ENCODE measurements at places on chromosomes 4 and X.
A peak's percentile ranks its signal among the peaks of the same experiment; 100 is the strongest.

DNA sequence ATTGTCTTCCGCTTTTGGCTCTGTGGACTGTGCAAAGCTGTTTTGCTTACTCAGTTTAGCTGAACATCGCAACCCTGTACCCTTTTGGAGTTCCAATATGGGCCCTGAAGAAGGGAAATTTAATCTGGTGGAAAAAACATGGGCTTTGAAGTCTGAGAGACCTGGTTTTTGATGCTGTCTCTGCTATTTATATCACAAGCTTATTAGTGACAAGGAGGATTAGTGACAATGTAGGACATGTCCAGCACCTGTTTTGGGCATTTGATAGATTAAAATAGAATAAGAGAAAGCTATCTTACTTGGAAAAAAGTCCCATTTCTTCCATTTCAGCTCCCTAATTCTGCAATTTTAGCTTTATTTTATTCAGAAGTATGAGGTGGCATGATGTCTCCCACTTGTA lies 417.3 kb downstream of the SPRY1 start:
- no peak for DNase-seq

DNA sequence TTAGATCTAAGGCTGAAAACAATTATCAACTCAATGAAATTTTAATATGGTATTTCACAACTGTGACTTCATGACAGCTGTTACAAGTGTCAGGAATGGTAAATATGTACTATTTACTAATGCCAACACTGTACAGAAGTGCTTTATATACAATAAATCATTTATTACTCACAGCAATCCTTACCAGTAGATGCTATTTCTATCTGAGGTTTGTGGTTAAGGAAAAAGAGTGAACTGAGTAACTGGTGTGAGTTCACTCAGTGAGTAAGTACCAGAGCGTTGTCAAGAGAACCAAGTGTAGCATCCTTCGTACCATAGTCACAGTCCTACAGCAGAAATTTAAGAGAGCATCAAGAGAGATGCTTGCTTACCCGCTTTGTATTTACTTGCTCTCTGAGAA lies 23.3 kb downstream of the MTHFD2L start:
- no peak for DNase-seq

- DNase-seq: no peak
Measured at GRCh38 chrX:120857240-120857639, 18.4 kb downstream of the CT47B1 start.

GRCh38 chr4:18022572-18023050 lies 1.1 kb upstream of the LCORL start:
- no peak for DNase-seq

GRCh38 chrX:104113222-104113965 lies 1.1 kb downstream of the ZCCHC18 start:
- peak; percentile 2 for DNase-seq

- DNase-seq: no peak
Measured at GRCh38 chr4:27616166-27616565, 755.5 kb downstream of the STIM2 start.

GRCh38 chr4:99323756-99324155 lies 2.6 kb upstream of the ADH1B start:
- no peak for DNase-seq

DNA sequence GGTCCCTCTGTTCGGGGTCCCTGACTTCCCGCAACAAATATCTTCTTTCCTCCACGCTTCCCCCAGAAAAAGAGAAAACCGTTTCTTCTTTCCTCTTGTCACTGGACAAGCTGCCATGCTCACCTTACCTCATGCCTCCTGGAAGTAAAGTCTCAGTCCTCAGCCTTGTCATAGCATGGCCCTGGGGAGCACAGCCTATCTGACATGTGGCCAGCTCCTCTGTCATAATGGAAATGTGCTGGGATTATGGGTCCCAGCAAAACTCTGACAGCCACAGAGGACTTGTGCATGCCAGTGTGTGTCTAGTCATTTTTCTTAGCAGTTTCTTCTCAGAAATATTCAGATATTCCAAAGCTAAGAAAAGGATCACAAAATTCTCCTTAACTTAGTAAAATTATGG lies 122.4 kb downstream of the AASDH start:
- DNase-seq: no peak

GRCh38 chr4:27206009-27206408 lies 345.4 kb downstream of the STIM2 start:
- no peak for DNase-seq

- no peak for DNase-seq
Measured at GRCh38 chr4:6840062-6840976, 57.8 kb downstream of the KIAA0232 start.

DNA sequence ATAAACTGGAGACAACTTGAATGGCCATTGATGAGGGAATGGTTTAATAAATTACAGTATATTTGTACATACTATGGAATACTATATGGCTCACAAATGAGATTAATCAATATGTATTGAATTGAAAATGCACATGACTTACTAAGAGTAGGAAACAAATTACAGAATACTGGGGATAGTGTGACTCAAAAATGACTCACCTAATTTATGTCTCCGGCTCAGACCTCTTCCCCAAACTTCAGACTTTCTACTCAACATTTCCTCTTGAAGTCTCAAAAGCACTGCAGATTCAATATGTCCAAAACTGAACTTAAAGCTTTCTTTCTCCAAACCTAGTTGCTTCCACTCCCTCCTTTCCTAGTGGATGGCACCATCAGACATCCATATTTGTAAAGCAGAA lies 28.8 kb upstream of the GRIA3 start:
- no peak for DNase-seq

GRCh38 chrX:7117587-7117986 lies 29.9 kb upstream of the STS start:
- DNase-seq: no peak

- DNase-seq: no peak
Measured at GRCh38 chr4:137417676-137418075, 114.6 kb downstream of the PCDH18 start.

- DNase-seq: no peak
Measured at GRCh38 chr4:143417679-143418403, 81.2 kb downstream of the GAB1 start.

- no peak for DNase-seq
Measured at GRCh38 chrX:49082271-49082871, 2.7 kb upstream of the WDR45 start.

DNA sequence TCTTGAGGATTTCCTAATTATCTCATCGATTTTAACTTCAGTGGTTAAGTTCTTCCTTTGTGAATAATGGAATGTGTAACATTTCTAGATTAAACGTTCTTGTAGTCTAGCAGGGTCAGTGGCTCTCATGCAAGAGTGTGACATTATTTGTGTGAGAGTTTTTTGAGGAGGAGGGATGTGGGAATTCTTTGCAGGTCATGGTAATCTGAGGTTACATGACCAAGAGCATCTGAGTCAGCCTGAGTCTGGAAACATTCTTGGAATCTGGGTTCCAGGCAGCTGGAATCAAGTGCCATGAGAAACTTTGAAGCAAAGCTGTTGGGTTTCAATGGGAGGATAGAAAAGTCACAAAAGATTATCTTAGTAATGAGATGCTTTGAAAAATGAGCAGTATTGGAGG lies 49.5 kb downstream of the GK start:
- no peak for DNase-seq

- no peak for DNase-seq
Measured at GRCh38 chrX:152428596-152428995, 22.5 kb downstream of the GABRA3 start.

DNA sequence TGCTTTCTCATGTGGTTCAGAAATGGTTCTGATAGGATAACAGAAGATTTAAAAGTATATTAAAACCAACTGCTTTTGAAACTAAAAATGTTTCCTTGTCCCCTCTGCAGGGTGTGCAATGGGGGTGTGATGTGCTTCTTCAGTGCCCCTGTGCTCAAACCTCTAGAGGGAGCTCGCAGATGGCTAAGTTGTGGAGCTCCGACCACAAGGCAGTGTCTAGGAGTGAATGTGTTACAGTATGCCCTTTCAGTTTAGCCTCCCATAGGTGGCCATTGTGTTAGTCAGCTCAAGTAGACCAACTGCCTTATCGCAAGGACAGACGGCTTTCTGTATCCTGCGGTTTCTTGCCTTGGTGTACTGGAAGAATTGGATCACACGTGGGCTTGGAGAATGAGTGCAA lies 130.5 kb downstream of the TENT5D start:
- DNase-seq: no peak

- no peak for DNase-seq
Measured at GRCh38 chr4:52410971-52411370, 248.1 kb downstream of the USP46 start.

DNA sequence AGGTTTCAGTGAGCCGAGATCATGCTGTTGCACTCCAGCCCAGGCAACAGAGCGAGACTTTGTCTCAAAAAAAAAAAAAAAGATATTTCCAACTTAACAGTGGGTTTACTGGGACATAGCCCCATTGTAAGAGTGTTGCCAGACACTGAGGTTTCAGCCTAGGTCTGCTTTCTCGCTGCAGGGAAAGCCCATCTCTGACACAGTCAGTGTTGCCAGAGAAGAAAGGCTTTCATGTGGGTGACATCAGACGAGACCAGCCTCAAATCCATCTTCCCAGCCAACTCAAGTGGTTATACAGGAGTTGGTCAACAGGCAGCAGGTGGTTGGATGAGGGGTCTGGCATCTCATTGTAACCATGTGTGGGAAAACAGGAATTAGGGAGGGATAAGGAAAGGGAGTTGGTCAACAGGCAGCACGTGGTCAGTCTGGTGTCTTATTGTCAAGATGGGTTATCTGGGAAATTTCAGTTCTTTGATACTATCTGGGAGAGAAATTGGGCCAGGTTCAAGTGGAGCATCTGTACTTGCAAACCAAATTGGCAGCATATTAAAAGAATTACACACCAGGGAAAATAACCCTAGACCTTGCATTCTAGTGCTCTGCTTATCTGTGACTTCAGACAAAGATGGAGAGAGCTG lies 41.1 kb downstream of the NELFA start:
- no peak for DNase-seq

Data from NCI-H1694 (cell line).